Smooth muscle cell of the pulmonary artery (primary cell): ENCODE measurements at places on chromosomes 1 and 21. TPM values are rescaled to one million over a fixed set of nuclear protein-coding genes. Genes with fewer than 3 reads are reported as not detected.

BRINP2 gene
- total RNA-seq, result 0.07 TPM in 1 of 2 replicates, not detected in the other

ARHGEF10L gene
- total RNA-seq, result 41.0 and 53.4 TPM in 2 replicates

DNAI4 gene
- 6.9 and 8.1 TPM in 2 replicates for total RNA-seq

SPRR5 gene
- total RNA-seq, result not detected in 2 replicates

EFCAB7 gene
- total RNA-seq, result 4.0 and 5.5 TPM in 2 replicates

SIM2 gene
- under 0.01 and 0.13 TPM in 2 replicates for total RNA-seq

NBPF9 gene
- 17.4 and 25.1 TPM in 2 replicates for total RNA-seq

ADGRL4 gene
- total RNA-seq, result 34.7 and 58.7 TPM in 2 replicates

HCN3 gene
- total RNA-seq, result 0.91 and 1.4 TPM in 2 replicates

FAM110D gene
- total RNA-seq, result not detected in 2 replicates

ATP6V1G3 gene
- not detected in 2 replicates for total RNA-seq

AKNAD1 gene
- total RNA-seq, result 0.33 TPM in 1 of 2 replicates, not detected in the other

COL6A2 gene
- 3,111 and 4,259 TPM in 2 replicates for total RNA-seq

DIRAS3 gene
- 3.3 and 8.8 TPM in 2 replicates for total RNA-seq

HENMT1 gene
- total RNA-seq, result 1.9 and 3.4 TPM in 2 replicates

LYPD8 gene
- total RNA-seq, result 0.10 TPM in 1 of 2 replicates, not detected in the other

CASZ1 gene
- total RNA-seq, result 0.26 and 0.50 TPM in 2 replicates

PROK1 gene
- total RNA-seq, result not detected in 2 replicates

RPS6KA1 gene
- total RNA-seq, result 1.1 and 2.1 TPM in 2 replicates

CR1L gene
- not detected in 2 replicates for total RNA-seq

ESPN gene
- 0.07 TPM in 1 of 2 replicates, not detected in the other for total RNA-seq

C8A gene
- total RNA-seq, result not detected in 2 replicates

SLC9C2 gene
- total RNA-seq, result 0.03 TPM in 1 of 2 replicates, not detected in the other

SYCP1 gene
- total RNA-seq, result not detected in 2 replicates

CELA2A gene
- total RNA-seq, result 0.20 TPM in 1 of 2 replicates, not detected in the other

PIGC gene
- 10.0 and 12.3 TPM in 2 replicates for total RNA-seq

CCDC17 gene
- total RNA-seq, result 1.0 and 1.2 TPM in 2 replicates

EFCAB14 gene
- total RNA-seq, result 52.5 and 69.3 TPM in 2 replicates

KDM5B gene
- 99.0 and 121 TPM in 2 replicates for total RNA-seq

SSX2IP gene
- total RNA-seq, result 11.5 and 15.9 TPM in 2 replicates

FCRL5 gene
- not detected in 2 replicates for total RNA-seq

UBQLN4 gene
- total RNA-seq, result 15.6 and 21.3 TPM in 2 replicates

BLACAT1 gene
- total RNA-seq, result under 0.01 and 0.07 TPM in 2 replicates

KCND3 gene
- total RNA-seq, result 0.53 and 4.0 TPM in 2 replicates

TMEM61 gene
- total RNA-seq, result not detected in 2 replicates

C1QC gene
- not detected in 2 replicates for total RNA-seq

TMPRSS2 gene
- not detected in 2 replicates for total RNA-seq

SLAMF8 gene
- not detected in 2 replicates for total RNA-seq

CNN3 gene
- 393 and 490 TPM in 2 replicates for total RNA-seq

LIPI gene
- total RNA-seq, result not detected in 2 replicates

CASQ2 gene
- 0.33 TPM in 1 of 2 replicates, not detected in the other for total RNA-seq

LENEP gene
- total RNA-seq, result 0.33 TPM in 1 of 2 replicates, not detected in the other

DPT gene
- 0.53 and 9.7 TPM in 2 replicates for total RNA-seq

PKP1 gene
- 0.13 and 0.30 TPM in 2 replicates for total RNA-seq

HSPA6 gene
- total RNA-seq, result 0.65 and 4.5 TPM in 2 replicates

NEXN gene
- 10.4 and 13.0 TPM in 2 replicates for total RNA-seq

WNT3A gene
- not detected in 2 replicates for total RNA-seq

FAM151A gene
- not detected in 2 replicates for total RNA-seq

KCNE2 gene
- not detected in 2 replicates for total RNA-seq

TTC13 gene
- total RNA-seq, result 15.5 and 17.9 TPM in 2 replicates

OPRD1 gene
- total RNA-seq, result under 0.01 and 0.13 TPM in 2 replicates

CRP gene
- not detected in 2 replicates for total RNA-seq

KCNH1 gene
- total RNA-seq, result 0.63 and 8.9 TPM in 2 replicates
